GM03348 (cell line): ENCODE measurements at places on chromosomes 2 and 18.

DNA sequence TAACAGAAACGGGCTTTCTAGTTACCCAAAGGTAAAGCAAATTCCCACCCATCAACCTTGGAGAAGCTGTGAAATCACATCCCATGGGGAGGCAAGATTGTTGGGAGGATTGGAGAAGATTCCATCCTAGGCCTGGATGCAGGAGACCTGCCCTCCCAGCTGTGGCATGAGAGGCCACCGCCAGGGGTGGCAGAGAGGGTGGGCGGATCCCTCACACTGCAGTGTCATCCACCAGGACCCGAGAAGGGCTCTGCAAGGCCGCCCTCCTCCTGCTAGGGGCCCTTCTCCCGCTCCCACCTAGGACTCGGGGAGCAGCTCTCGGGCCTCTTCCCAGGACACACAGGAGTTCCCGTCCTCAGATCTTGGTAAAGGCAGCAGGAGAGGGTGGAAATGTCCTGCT is 15.5 kb upstream of the ATG16L1 start:
- DNase-seq: no peak

DNA sequence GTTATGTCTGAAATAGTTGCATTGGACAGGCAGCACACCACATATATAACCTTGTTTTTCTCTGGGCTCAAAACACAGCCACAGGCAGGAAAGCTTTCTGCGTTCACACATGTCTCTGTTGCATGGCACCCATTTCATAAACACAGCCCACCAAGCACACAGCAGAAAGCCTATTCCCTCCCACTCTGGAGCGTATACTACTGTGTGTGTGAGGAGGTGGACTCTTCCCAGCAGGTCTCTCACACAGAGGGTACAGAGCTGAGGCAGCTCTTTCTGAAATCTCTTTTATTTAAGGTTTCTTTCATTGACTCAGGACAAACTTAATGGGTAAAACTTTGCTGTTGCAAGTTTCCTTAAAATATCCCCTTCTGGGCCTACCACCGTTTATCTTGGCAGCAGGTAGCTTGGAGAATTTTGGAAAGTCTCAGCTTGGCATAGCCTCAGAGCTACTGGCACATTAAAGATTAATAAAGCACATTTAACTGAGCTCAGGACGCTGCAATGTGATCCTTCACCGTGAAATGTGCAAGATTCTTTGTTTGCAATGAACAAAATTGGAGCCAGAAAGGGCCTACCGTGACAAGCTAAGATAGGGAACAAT is 105.1 kb upstream of the NCKAP5 start:
- DNase-seq: no peak

DNA sequence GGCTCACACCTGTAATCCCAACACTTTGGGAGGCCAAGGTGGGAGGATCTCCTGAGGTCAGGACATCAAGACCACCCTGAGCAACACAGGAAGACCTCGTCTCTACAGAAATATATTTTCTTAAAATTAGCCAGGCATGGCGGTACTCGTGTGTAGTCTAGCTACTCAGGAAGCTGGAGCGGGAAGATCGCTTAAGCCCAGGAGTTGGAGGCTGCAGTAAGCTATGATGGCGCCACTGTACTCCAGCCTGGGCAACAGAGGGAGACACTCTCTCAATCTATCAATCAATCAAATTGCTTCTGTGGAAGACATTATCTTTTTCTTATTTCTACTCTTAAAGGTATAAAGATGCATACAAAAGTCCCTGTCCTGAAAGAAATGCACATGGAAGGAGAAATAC is 11.3 kb downstream of the FEZ2 start:
- no peak for DNase-seq

- no peak for DNase-seq
These were observed 27.7 kb downstream of the KCTD18 start for GRCh38 chr2:200482194-200482593.

DNA sequence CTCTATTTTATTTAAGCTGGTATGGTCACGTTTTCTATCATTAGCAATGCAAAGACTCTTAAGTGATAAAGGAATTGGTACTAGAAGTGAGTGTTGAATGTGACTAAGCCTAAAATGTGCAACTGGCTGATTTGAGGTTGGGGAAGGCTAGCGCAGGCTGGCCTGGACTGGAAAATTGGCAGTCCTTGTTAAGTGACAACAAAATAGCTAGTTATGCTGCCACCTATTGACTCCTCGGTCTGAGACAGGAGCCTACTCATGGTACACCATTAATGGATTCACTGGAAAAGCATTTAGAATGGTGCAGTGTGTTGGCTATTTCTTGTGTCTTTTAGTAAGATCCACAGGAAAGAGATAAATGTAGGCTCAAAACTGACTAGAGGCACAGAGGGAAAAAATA is 5.7 kb upstream of the WIPF1 start:
- DNase-seq: peak; percentile 68

DNA sequence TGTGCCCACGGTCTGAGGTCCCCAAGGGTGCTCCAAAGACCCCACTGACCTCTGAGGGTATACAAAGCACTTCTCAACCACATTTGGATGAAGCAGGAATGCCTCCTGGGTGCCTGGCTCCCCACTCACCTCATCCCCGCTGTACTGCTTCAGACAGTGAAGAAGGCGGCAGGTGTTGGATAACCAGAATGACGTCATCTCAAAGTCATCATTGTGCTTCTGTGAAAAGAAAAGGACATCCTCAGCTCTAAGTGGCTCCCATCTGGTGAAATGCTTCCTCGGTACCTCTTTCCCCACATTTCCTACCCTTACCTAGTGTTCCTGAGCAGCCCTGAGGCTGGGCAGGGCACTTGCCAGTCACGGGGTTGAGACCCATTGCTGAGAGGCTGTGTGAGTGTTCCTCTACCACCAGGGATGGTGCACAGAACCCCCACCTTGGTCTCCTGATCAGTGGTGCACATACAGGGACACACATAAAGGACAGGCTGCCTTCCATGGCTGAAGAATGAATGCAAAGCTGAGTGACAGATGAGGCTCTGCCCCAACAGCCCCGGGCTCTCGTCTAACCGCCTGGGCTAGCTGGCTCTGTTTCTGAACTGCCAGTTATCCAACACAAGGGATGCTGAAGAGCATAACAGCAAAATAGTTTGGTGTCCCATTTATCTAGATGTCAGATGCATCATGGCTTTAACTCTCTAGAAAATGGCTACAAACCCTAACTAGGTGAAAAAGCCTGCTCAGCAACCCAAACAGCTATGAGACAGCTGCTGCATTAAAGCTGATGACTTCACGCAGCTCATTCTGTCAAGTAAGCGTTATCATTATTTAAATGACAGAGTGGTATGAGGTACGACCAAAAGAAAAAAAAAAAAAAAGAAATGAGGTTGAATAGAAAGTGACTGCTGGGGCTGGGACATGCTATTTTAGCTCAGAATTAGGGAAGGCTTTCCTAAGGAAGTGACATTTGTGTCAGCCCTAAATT is 28.2 kb upstream of the ACAA2 start:
- no peak for DNase-seq
